Right lobe of liver (tissue), 6 donors: ENCODE measurements at places on chromosomes 4 and X. TPM values are rescaled to one million over a fixed set of nuclear protein-coding genes. Genes with fewer than 3 reads are reported as not detected.

The PDGFRA gene
- total RNA-seq = 7.0 TPM

The FRG2 gene
- not detected for total RNA-seq

The HPGDS gene
- 0.54 TPM for total RNA-seq

The USP53 gene
- 8.6 TPM for total RNA-seq

The TEX13C gene
- total RNA-seq = not detected

The GPRASP1 gene
- 0.61 TPM for total RNA-seq

The GLRA3 gene
- not detected for total RNA-seq

The UBA1 gene
- 100 TPM for total RNA-seq

The FGA gene
- total RNA-seq = 15,902 TPM

The UCP1 gene
- total RNA-seq = not detected

The PGRMC2 gene
- 76.2 TPM for total RNA-seq

The ZAR1 gene
- total RNA-seq = not detected

The TCEAL5 gene
- total RNA-seq = not detected

The SSX4B gene
- not detected for total RNA-seq

The TMEM35A gene
- not detected for total RNA-seq

The GAGE12G gene
- not detected for total RNA-seq

The SHOX gene
- total RNA-seq = not detected

The SYP gene
- 0.18 TPM for total RNA-seq

The GJB1 gene
- total RNA-seq = 135 TPM

The MCUB gene
- 0.66 TPM for total RNA-seq

The FANCB gene
- 0.37 TPM for total RNA-seq

The ITGB1BP2 gene
- total RNA-seq = 0.61 TPM

The CTAG1B gene
- not detected for total RNA-seq

The CPZ gene
- 0.74 TPM for total RNA-seq
